Thoracic aorta (tissue), 2 donors: ENCODE measurements at places on chromosomes 12 and 14. TPM values are rescaled to one million over a fixed set of nuclear protein-coding genes. Genes with fewer than 3 reads are reported as not detected.

Gene CD27
- total RNA-seq: 4.7 TPM

Gene DNAJC22
- total RNA-seq: 1.5 TPM

Gene STON2
- total RNA-seq: 8.1 TPM

Gene STAT2
- 192 TPM for total RNA-seq

Gene FBLN5
- total RNA-seq: 824 TPM

Gene CLEC4E
- total RNA-seq: 4.5 TPM

Gene SPTSSA
- 10.8 TPM for total RNA-seq

Gene OR10AD1
- total RNA-seq: not detected

Gene FAM181A
- not detected for total RNA-seq

Gene CAPZA3
- not detected for total RNA-seq

Gene REC8
- 13.1 TPM for total RNA-seq

Gene CDCA3
- 1.8 TPM for total RNA-seq

Gene SMCO2
- not detected for total RNA-seq

Gene CFAP251
- total RNA-seq: 3.4 TPM

Gene KCNK10
- total RNA-seq: not detected

Gene ITPR2
- 86.3 TPM for total RNA-seq

Gene RAB15
- total RNA-seq: 3.2 TPM
